Amygdala (tissue), 56 donors: ENCODE measurements at places on chromosomes 16 and 17.

DNA sequence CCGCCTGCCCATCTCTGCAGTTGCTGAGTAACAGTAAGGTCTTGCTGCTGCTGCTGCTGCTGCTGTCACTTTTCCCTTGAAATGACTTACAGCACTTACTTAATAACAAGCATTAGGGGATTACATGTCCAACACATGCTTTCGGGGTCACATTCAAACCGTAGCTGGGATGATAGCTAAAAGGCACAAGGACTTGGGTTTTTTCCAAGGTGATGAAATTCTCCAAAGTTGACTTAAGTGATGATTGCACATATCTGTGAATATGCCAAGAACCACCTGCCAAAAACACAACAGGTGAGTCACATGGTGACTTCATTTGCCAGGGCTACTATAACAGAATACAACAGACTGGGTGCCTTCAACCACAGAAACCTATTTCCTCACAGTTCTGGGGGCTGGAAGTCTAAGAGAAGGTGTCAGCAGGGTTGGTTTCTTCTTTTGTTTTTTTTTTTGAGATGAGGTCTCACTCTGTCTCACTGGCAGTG is 121.9 kb upstream of the TNRC6C start:
- DNase-seq, result no peak

GRCh38 chr17:29155227-29155965 is 24.8 kb downstream of the MYO18A start:
- no peak for DNase-seq

DNA sequence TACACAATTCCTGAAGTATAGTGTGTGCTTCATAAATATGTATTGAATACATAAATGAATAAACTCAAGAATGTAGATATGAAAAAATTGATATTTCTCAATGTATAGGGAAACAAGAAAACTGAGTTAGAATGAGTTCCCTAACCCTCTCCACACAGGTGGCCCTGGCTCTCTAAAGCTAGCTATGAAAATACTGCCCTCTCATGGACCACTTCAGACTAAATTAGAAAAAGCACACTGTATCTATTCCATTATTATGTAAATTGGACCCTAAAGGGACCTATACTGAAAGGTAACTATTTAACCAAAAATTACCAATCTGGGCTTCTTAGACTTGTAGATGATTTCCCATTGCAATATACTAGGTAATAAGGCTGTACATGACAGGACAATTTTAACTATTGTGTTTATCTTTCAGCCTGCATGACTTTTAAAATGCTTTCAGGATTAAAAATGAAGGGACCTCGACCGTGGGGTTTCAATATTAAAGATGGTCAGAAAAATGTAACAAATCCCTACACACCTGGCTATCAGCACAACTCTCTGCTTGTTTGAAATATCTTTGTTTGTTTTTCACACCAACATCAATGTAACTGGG is 672.5 kb upstream of the KIF2B start:
- no peak for DNase-seq

GRCh38 chr17:77453613-77454241 is 313.0 kb downstream of the SEC14L1 start:
- no peak for DNase-seq

DNA sequence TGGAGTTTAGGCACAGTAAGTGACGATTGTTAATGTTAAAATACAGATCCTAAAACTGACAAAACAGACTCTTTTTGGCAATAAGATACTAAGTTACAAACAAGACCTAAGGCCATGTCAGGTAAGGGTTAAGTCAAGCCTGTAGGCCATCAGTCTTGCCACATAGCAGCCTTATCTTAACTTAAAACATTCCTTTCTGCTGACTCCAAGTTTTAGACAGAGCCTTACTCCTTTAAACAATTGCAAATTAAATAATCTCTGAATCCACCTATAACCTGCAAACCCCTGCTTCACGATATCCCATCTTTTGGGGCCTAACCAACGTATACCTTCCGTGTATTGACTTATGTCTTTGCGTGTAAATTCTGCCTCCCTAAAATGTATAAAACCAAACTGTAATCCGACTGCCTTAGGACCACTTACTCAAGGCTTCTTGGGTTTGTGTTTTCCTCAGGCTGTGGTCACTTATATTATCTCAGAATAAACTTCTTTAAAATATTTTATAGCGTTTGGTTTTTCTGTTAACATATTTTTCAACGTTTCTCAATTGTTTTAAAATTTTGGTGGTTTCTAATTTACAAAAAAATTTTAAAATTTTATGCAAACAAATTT is 64.4 kb downstream of the EFCAB5 start:
- no peak for DNase-seq

DNA sequence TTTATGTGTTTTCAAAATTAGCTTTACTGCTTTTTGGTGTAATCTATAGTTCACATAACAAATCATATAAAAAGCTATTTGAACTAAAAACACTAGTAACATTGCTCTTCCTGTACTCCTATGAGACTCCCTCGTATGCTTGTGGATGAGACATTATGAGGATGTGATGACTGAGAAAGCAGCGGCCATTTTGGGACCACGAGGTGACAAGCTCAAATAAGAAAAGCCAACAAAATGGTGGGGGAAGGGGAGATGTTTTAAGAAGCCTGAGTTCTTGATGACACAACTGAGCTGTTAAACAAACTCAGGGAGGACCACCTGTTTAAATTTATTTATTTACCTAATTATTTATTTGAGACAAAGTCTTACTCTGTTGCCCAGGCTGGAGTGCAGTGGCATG is 4.5 kb downstream of the CCL18 start:
- DNase-seq, result no peak

GRCh38 chr16:88977018-88977811 is at the start of gene CBFA2T3:
Gene CBFA2T3 (minus strand): TSS chr16:88977207. CDS start chr16:88976807, 400 bp downstream.
- DNase-seq, result peak; percentile 59
